Inflammatory macrophage (primary cell): ENCODE measurements at places on chromosomes 1 and 21.
A peak's percentile ranks its signal among the peaks of the same experiment; 100 is the strongest.

- no peak for DNase-seq
Measured at GRCh38 chr1:117685936-117686806, 80.3 kb downstream of the TENT5C start.

DNA sequence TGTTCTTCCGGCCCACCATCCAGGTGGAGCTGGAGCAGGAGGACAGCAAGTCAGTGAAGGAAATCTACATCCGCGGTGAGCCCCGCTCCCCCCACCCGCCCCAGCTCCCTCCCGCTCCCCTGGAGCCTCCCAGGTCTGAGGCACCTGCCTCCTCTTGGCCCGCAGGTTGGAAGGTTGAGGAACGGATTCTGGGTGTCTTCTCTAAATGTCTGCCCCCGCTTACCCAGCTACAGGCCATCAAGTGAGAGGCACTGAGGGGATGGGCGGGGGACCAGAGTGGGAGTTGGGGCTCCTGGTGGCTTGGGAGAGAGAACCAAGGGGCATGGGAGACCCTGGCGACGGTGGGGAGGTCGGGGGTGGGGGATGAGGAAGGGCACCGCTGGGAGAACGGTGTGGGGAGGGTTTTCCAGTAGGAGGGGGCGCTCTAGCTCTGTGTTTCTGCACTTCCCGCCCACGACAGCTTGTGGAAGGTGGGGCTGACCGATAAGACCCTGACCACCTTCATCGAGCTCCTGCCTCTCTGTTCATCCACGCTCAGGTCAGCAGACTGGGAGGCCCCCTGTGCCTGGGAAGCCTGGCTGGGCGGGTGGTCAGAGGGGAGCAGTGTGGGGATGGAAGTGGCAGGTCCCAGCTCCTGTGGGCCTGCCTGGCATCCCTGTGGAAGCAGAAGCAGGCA lies 4.2 kb downstream of the LRRC71 start:
- DNase-seq: no peak

- no peak for DNase-seq
Measured at GRCh38 chr21:15552914-15553494, 176.8 kb upstream of the USP25 start.

GRCh38 chr1:198879711-198880306 lies 241.0 kb downstream of the PTPRC start:
- DNase-seq: no peak

DNA sequence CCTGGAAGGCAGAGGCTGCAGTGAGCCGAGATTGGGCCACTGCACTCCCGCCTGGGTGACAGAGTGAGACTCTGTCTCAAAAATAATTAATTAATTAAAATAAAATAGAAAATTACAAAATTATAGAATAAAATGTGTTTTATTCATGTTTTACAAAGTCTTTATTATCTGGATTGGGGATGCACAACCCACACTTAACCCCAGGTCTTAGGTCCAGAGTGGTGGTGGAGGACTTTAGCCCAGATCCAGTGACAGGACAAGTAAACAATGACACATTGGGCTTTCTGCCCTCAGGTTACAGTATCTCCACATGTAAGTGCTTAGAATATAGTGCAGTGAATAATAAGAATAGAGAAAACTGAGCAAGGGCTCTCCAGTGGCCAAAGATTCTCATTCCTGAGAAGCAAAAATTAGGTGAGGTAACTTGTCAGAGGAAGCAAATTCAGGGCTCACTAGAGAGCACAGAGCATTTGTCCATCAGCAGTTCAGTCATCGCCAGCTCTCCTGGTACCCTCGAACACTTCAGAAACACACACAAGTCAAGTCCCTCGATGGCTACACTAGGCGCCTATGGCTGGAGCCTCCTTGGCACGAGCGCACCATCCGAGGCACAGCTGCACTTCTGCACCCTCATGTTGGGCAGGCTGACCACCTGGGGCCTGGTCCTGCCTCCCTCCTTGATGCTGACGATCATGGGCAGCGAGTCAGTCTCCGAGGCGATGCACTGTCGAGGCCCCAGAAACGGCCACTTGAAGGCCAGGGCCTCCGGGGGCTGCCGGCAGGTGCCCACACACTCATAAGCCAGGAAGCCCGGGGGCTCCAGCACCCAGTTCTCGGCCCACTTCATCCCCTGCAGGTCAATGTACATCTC lies 2.6 kb downstream of the LEFTY1 start:
- DNase-seq: no peak

- DNase-seq: no peak
Measured at GRCh38 chr1:228420968-228421826, 4.5 kb upstream of the TRIM17 start.

DNA sequence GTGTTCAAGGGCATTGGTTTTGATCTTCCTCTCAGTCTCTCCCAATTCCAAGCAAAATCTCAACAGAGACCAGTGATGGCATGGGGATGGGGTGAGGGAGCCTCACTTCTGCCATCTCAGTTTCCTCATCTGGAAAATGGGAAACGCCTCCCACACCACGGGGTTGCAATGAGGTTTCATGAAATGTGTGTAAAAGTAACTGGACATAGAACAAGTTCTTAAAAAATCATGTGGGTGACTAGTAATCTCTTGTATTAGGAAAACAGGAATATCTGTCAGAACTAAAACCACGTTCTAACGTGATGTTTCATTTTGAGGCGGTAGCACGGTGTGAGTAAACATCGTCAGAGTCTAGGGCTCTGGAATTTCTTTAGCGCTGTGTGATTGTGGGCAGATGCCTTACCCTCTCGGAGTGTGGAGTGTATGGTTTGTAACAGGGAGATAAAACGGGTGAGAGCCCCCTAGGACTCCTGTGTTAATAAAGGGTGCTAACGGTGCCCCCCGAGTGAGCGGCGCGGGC lies 55.5 kb upstream of the DNAJC6 start:
- peak; percentile 82 for DNase-seq

DNA sequence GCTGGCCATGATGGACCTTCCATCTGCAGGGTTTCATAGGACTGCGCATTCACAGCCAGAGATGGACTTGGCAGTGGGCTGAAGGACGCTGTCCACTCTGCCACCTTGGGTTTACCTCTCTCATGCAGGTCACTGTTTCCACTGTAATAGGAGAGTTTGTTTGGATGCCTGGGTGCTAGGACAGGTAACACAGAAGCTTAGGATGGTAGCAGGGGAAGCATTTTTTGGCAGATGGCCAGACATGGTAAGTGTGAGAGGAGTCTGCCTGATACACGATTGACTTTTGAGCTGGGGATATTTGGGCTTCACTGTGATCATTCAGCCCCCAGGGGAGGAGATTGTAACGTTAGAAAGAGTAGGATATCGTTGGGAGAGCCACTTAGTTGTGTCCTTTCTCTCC lies 11.8 kb downstream of the PSEN2 start:
- DNase-seq: no peak

- no peak for DNase-seq
Measured at GRCh38 chr1:185238447-185238846, 78.6 kb downstream of the IVNS1ABP start.

GRCh38 chr1:230166366-230167132 lies 99.5 kb downstream of the GALNT2 start:
- DNase-seq: no peak

DNA sequence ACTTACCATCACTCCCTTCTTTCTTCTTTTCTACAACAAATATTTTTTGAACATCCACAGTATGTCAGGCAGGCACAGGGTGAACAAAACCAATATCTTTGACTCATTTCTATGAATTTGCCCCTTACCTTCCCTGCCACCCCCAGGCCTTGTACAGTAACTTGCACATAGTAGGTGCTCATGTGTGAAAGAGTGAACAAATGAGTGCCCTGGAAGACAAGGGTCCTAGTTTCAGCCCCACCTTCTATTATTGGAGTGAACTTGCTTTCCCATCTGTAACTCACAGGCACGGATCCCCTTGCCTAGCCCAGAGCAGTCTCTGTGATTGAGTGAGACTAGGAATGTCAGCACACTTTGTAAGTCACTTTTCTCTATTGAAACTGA lies 12.8 kb downstream of the ZDHHC18 start:
- no peak for DNase-seq

- DNase-seq: no peak
Measured at GRCh38 chr1:212987702-212988322, 27.9 kb downstream of the ANGEL2 start.

DNA sequence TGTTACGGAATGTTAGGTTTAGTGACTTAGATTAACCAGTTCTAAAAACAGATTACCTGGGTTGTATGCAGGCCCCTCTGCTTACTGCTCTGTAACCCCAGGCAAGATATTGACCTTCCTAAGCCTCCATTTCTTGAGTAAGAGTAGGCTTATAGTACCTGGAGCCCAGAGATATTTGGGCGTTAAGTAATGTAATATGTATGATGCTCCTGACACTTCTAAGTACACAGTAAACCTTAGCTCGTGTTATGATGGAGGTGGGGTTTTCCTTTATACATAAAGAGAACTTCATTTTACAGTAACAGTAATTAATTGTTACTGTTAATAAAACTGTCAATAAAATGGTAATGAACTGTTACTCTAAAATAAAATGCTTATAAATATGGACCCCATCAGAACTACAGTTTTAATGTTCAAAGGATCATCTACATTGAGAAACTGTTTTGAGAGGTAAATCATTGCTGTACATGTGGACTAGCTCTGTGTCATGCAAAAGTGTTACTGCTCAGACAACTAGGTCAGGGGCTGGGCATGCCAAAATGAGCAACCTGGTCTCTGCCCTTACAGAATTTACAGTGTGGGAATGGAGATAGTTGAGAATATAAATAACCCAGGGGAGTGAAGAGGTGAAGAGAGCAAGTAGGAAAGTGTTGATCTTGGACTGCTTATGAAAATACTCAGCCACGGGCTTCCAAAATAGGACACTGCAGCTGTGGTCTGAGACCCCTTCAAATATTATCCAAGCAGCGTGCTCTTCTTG lies 26.6 kb downstream of the LRRC8C start:
- no peak for DNase-seq

- DNase-seq: no peak
Measured at GRCh38 chr1:29290414-29290985, 54.2 kb downstream of the PTPRU start.

DNA sequence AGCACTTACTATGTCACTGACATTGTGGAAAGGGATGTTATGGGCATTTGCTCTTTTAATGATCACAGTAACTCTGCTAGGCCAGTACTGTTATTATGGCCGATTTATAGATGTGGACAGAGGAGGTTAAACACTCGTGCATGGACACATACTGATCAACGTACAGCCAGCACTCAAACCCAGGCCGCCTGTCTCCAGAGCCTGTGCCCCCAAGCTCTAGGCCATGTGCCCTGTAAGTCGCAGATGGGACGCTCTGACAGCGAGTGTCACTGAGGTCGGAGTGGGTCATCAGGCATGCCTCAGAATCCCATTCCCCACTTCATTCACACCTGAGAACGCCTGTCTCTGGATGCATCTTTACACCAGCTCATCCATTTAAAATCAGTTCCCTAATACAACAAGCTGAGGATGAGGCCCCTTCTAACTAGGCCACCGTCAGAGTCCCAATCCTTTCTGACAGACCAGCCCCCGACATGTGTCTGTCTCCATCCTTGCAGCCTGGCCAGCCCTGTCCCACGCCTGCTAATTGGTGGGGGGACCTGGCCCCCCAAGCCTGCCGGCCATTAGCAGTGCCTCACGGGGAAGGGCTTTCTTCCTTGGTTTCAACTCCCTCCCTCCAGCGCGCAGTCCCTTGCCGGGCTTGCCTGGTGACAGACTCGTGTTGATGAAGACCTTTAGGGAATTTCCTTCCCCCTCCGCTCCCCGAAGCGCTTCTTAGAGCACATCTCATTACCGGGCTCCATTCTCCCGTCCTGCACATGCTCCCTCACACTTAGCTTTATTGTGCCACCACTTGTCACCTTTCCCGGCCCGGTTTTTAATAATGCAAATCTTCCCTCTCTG lies 436.8 kb downstream of the KIF26B start:
- no peak for DNase-seq

GRCh38 chr1:229999004-229999670 lies 67.9 kb upstream of the GALNT2 start:
- DNase-seq: no peak

- DNase-seq: no peak
Measured at GRCh38 chr1:203671047-203671446, 44.4 kb downstream of the ATP2B4 start.

GRCh38 chr1:65066419-65066765 lies 81.6 kb upstream of the AK4 start:
- no peak for DNase-seq

GRCh38 chr1:45583666-45584350 lies at the start of gene NASP:
NASP (plus strand) TSS chr1:45584041; CDS start chr1:45584147, 106 bp downstream.
- DNase-seq: peak; percentile 87

- no peak for DNase-seq
Measured at GRCh38 chr21:44496564-44497550, 41.5 kb downstream of the LRRC3 start.

GRCh38 chr1:221435504-221435904 lies 306.4 kb downstream of the DUSP10 start:
- peak; percentile 66 for DNase-seq

DNA sequence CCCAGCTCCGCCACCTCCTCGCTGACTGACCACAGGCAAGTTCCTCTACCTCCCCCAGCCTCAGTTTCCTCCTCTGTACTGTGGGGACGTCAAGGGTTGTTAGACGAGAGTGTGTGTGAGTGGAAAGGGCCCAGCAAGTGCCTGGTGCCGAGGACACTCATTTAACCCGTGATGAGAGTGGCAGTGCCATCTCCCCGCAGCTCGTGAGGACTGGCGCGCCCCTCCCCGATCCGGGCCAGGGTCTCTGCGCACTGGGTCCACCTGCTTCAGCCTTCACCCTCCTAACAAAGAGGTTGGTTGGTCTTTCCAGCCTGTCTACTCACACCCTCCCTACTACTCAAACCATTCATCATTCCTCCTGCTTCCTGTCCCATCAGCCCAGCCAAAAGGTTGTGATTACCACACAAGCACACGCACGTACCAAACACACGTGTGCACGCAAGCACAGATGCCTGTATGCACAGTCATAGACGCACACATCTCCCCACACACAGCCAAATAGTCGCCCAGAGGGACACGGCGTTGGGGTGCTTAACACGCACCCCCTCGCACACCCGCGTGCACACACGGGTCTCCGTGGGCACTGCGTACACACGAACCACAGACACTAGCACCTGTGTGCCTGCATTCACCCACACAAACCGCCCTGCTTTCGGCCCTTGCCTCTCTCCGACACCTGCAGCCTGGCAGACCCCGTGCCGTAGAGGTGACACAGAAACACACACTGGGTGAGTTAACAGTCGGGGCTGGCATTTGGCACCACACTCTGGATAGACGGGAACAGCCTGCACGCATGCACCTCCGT lies 39.3 kb downstream of the TAS1R2 start:
- no peak for DNase-seq

GRCh38 chr1:178023181-178023618 lies 53.3 kb upstream of the SEC16B start:
- DNase-seq: no peak

DNA sequence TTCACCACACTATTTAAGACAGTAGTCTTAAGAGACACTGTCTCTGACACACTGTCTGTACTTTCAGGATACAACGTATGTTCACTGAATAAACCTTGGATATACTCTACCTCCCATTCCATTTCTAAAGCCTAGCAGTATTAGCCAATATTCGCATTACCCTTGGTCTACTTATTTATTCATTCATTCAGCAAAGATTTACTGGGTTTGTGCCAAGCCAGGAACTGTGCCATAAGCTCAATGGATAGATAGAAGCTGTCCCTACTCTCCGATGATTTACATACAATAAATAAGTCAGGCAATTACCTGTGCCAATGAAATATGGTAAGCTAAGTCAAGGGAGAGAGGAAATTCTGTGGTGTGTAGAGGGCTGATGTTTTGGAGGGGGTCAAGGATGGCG lies 195.2 kb upstream of the RAB4A start:
- DNase-seq: no peak

- DNase-seq: no peak
Measured at GRCh38 chr1:212461916-212462660, 29.4 kb downstream of the NENF start.

- DNase-seq: no peak
Measured at GRCh38 chr1:221972276-221973235, 230.7 kb upstream of the DUSP10 start.

GRCh38 chr21:27776925-27777553 lies 810.2 kb upstream of the ADAMTS5 start:
- no peak for DNase-seq
